ENCODE measurements at places on chromosomes 12 and 14. TPM values are rescaled to one million over a fixed set of nuclear protein-coding genes. Genes with fewer than 3 reads are reported as not detected.
A peak's percentile ranks its signal among the peaks of the same experiment; 100 is the strongest.

Gene KLRC3
- not detected for total RNA-seq

Gene ADAM20
- 0.17 TPM for total RNA-seq

Gene PLCZ1
- not detected for total RNA-seq

Gene DAO
- total RNA-seq, result not detected

Gene IRF9
- total RNA-seq, result 10.5 TPM

Gene PTGR2
- 6.2 TPM for total RNA-seq

Gene LGALS3
- 333 TPM for total RNA-seq

Gene ARG2
- total RNA-seq, result 1.1 TPM

Gene TEX52
- total RNA-seq, result not detected

Gene LMNTD1
- not detected for total RNA-seq

Gene TTC7B
- 43.2 TPM for total RNA-seq

Gene MEG3
- total RNA-seq, result not detected

DNA sequence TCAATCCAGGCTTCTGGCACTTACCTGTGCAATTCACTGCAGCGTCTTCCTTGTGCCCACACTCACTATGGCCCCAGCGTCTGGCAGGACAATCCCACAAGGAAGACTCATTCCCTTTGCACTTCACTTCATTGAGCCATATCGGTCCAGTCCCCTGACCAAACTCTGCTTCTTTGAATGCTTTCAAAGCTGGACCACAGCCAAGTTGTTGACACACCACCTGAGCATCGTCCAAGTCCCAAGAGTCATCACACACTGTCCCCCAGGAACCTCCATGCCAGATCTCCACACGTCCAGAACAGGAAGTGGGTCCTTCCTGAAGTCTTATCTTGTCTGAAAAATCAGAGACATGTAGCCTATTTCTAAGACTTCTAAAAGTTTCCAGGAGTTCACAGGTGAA lies 20.2 kb downstream of the CD163 start:
- peak; percentile 7 for DNase-seq

DNA sequence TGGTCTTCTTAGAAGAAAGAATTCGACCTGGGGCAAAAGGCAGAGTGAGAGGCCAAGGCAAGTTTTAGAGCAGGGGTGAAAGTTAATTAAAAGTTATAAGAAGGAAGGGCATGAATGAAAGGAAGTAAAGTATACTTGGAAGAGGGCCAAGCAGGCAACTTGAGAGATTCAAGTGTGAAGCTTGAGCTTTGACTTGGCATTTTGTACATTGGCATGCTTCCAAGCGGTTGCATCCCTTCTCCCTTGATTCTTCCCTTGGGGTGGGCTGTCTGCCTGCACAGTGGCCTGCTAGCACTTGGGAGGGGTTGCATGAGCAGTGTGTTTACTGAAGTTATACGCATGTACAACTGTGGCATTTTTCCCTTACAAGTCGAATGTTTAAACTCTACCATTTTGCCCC lies 74.8 kb upstream of the MGAT4C start:
- DNase-seq, result no peak

- DNase-seq, result peak; percentile 39
These were observed 79.6 kb downstream of the ITPK1 start for GRCh38 chr14:93035917-93036651.

DNA sequence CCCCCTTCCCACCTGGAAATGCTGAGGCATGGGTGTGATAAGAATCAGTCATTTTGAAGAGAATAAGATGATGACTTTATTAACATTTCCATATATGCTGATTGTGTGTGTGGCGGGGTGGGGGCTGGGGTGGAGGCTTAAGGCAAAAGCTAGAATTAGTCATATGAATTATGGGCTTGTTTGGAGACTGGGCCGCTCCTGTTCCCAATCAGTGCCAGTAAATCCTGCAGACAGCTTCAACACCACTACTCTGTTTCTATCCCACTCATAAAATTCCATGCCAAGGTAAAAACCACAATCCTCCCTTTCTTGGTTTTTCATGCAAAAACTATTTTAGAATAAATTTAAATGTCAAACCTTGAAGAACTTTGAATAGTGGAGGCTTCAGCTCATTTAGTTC lies 29.9 kb upstream of the SLC38A2 start:
- peak; percentile 80 for DNase-seq

- DNase-seq, result peak; percentile 55
These were observed 15.1 kb downstream of the NUAK1 start for GRCh38 chr12:106123551-106124081.

- DNase-seq, result no peak
These were observed 62.7 kb downstream of the MUCL1 start for GRCh38 chr12:54917001-54917488.

DNA sequence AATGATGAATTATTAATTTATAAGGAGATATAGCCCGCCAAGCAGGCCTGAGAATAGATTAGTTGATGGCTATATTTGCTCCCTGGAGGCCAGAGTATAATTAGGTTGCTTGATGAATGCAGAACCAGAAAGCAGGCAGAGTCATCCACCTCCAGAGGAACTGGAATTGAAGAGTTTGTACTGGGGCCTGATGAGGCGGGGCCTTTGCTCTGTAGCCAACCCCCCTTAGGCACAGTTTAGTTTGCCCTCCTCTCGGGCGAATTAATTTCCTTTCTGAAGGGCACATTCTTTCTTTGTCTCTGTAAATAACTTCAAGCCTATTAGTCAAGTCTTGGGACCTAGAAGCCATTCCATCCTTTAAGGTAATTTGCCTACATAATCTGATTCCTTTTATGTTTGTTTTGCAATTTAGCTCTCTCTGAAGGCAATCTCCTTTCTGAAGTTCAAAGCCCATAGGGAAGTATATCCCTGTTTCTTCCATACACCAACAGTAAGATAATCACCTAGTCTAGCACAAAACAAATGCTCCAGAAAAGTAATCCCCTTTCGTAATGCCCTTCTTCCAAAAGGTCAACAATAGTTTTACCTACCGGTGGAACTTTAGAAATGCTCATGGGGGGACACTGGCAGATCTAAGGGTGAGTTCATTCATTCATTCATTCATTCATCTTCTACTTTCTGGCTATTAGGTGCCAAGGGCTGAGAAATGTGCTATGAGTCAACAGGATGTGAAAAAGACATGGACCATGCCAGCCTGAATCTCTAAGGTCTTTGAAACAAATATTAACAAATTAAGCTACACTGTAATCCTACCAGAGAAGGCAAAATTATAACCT lies 84.8 kb upstream of the NUDT4 start:
- DNase-seq, result no peak

GRCh38 chr12:1930803-1931597 lies 12.5 kb upstream of the CACNA2D4 start:
- no peak for DNase-seq

- no peak for DNase-seq
These were observed 660.4 kb upstream of the TMEM132C start for GRCh38 chr12:127606476-127607015.

- DNase-seq, result no peak
These were observed 577 bp downstream of the ATG101 start for GRCh38 chr12:52070185-52070925.

- no peak for DNase-seq
These were observed 121.5 kb downstream of the CALM1 start for GRCh38 chr14:90518069-90518940.

- DNase-seq, result peak; percentile 11
These were observed 661.0 kb downstream of the GALC start for GRCh38 chr14:87331991-87332390.

DNA sequence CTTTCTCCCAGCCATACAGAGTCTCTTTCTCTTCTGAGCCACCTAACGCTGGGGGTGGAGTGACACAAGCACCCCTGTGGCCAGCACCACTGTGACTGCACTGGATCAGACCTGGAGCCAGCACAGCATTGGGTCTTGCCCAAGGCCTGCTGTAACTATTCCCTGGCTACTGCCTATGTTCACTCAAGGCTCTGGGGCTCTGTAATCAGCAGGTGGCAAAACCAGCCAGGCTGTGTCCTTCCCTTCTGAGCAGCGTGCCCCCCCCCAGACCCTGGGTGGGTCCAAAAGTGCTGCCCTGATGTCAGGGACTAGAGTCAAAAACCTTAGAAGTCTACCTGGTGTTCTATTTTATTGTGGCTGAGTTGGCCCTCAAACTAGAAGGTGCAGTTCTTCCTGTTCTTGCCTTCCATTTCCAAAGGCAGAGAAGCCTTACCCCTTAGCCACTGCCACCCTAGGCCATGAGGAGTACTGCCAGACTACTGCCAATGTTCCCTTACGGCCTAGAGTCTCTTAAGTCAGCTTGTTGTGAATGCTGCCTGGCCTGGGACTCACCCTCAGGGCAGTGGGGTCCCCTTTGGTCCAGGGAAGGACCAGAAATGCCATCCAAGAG lies 49.9 kb downstream of the PELI2 start:
- DNase-seq, result no peak

DNA sequence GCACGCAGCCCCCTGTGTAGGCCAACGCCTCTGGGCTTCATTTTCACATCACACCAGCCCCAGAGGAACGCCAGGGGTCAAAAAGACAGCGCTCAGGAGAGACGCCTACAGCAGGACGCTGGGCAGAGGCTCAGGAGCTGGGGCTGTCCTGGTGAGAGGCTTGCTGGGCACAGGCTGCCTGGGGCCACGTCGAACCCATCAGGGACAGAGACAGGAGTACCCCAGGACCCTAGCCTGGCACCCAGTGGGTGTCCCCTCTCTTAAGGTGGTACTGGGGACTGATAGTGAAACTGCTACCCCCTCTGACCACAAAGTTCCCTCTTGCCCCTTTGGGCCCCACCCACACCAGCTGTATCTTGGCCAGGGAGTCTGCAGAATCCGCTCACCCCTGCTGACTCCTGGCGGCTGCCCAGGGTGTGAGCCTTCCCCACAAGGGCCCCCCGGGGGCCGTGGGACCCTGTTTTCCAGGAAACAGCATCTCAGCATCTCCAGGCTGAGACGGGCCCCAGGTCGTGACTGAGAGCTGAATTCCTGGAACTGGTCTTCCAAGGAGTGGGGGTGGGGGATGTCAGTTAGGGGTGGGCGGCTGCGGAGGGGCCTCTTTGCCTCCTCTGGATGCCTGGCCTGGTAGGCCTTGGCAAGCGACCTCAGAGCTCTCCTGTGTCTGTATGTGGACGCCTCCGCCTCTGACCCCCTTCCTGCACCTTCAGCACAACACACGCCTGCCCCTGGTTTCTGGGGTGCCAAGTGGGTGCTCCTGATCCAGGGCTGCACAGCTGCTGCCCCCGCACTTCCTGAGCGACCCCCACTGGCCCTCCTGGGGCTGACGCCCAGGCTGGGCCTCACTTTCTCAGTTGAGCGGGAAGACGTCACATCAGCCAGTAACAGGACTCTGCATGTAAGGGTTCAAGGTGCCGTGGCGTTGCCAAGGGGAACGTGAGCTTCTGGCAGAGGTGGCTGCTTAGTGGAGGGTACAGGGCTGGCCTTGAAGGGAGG lies 321.9 kb upstream of the RTL1 start:
- no peak for DNase-seq

Measured in PC-3 (cell line).